NCI-H226 (cell line): ENCODE measurements at places on chromosomes 5 and 9.
A peak's percentile ranks its signal among the peaks of the same experiment; 100 is the strongest.

DNA sequence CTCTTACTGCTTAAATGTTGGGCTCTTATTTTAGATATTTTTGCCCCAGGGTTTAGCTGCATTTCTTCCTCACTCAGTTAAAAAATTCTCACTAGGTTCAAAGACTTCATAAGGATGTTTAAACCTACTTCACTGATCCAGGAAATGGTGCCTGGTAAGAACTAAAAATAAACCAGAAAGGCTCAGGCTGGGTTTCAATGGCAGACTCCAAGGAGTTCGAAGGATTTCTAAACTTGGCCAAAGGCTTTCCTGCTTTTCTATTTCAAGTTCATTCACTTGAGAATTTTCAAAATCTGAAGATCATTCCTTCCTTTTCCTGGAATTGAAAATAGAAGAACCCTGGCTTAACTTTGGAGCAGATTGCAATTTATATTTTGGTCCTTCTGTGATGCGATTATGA, 193.0 kb upstream of the MAP1B start:
- DNase-seq = no peak

DNA sequence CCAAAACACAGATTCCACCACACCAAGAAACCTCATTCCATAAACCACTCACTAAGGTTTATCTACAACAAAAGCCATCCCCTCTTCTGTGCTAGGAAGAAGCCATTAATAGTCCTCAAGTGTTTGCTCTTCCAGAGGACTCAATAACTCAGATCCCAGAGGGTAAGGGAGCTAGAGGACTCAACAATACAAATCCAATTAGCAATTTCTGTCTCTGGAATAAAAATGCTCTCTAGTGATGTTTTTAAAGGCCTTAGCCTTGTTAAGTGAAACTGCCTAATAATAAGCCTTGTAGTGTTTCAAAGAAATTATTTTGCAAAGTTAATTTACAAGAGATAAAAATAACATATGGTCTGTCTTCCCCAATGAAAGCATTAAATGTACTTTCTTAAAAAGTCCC, 942.4 kb downstream of the CDH12 start:
- DNase-seq = no peak

- DNase-seq = no peak
These were observed 97.4 kb downstream of the NR3C1 start for GRCh38 chr5:143306040-143306439.

GRCh38 chr9:95409650-95410426, 92.3 kb upstream of the FANCC start:
- peak; percentile 8 for DNase-seq

- no peak for DNase-seq
These were observed 4.1 kb upstream of the TLE4 start for GRCh38 chr9:79567671-79568098.

GRCh38 chr5:166436872-166437271, 1854.6 kb upstream of the WWC1 start:
- peak; percentile 85 for DNase-seq

- no peak for DNase-seq
These were observed 46.5 kb downstream of the ANKRD31 start for GRCh38 chr5:75190227-75190626.

- no peak for DNase-seq
These were observed 36.1 kb downstream of the MARCHF11 start for GRCh38 chr5:16143361-16144049.

GRCh38 chr5:175878544-175879438, 7.4 kb downstream of the CPLX2 start:
- DNase-seq = no peak

DNA sequence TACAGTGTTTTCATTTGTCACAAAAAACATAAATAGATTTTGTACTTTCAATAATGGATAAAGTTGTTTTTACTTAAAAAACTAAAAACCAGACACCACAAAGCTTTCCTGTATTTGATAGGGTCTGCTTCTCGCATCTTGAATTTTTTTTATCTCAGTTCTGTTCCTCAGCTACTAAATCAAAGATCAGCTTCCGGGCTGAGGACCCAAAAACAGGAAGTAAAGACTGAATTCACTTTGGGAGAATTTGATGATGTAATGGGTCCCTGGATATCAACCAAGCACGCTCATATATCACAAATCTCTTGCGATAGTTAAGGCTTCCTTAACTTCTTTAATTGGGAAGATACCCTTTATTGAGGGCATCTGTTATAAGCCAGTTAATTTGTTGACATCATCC, 24.1 kb downstream of the ITK start:
- DNase-seq = no peak

GRCh38 chr5:2378976-2379375, 372.5 kb downstream of the IRX2 start:
- DNase-seq = no peak

- DNase-seq = no peak
These were observed 28.8 kb upstream of the MELK start for GRCh38 chr9:36543916-36544315.

- DNase-seq = no peak
These were observed 84.9 kb upstream of the MEF2C start for GRCh38 chr5:88967633-88968585.

DNA sequence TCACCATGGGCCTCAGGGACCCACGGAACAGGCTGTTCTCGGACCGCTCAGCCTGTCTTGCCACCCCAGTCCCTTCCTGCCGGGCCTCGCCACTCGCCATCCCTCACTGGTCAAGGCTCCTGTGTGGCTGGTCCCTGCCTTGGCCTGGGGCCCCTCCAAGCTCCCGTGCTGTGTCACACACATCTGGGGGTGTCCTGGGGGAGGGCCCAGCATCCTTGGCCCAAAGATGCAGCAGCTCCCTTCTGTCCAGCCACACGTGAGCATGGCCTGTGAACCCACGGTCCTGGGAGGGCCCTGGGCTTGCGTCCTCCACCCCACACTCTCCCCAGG, 425 bp upstream of the EGFL7 start:
- no peak for DNase-seq

- no peak for DNase-seq
These were observed 164.4 kb downstream of the ZSWIM6 start for GRCh38 chr5:61496446-61496845.

DNA sequence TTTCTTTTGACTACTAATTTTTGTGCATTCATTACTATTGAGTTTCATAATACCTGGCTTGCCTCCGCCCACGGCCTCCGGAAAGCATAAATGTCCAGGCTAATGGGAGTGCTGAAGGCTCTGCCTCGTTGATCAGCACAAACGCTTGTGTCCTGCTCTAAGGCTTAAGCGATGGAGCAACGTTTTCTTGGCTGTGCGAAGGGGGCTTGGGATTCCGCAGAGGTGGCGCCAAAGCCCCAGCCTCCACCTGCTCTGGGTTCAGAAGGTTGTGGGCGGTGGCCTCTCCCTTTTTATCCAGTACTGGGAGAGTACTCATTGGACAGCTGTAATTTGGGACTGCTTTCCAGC, 19.7 kb downstream of the ANXA2R start:
- DNase-seq = no peak

GRCh38 chr5:68548959-68549676, 333.6 kb downstream of the PIK3R1 start:
- peak; percentile 97 for DNase-seq

- no peak for DNase-seq
These were observed 12.8 kb upstream of the ZNF618 start for GRCh38 chr9:113863345-113863744.

DNA sequence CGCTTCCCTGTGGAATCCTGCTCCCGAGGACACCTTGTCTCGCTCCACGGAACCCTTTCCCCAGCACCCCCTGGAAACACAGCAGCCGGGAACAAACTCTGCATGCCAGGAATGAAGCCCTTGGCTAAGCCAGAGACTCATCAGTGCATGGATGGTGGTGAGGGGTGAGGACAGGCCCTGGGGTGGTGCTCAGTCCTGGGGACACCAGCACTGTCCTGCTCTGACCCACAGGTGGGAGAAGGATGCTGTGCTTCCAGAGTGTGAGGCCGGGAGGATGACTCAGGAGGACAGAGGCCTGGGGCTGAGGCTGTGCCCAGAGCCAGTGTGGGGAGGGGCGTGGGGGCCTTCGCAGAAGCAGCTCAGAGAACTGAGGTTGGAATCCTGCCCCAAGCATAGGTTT, 11.2 kb upstream of the EGR1 start:
- no peak for DNase-seq

GRCh38 chr5:14226992-14227391, 83.8 kb downstream of the TRIO start:
- no peak for DNase-seq

DNA sequence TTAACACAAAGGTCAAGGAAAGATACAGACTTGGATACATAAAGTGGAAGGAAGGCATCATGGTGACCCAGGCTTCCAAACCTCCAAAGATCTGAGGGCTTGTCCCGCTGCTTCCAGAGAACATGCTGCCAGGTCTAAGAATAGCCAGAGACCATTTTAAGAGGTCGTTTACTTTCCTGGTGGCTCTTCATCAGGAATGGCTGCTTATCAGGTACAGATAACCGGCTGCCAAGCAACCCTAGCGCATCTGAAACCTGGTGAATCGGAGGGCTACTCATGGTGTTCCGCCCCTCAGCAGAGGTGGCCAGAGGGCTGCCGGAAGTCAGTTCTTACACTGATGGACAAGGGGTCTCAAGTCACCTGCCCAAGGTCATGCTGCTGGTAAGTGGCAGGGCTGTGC, 251.3 kb upstream of the DAP start:
- no peak for DNase-seq

DNA sequence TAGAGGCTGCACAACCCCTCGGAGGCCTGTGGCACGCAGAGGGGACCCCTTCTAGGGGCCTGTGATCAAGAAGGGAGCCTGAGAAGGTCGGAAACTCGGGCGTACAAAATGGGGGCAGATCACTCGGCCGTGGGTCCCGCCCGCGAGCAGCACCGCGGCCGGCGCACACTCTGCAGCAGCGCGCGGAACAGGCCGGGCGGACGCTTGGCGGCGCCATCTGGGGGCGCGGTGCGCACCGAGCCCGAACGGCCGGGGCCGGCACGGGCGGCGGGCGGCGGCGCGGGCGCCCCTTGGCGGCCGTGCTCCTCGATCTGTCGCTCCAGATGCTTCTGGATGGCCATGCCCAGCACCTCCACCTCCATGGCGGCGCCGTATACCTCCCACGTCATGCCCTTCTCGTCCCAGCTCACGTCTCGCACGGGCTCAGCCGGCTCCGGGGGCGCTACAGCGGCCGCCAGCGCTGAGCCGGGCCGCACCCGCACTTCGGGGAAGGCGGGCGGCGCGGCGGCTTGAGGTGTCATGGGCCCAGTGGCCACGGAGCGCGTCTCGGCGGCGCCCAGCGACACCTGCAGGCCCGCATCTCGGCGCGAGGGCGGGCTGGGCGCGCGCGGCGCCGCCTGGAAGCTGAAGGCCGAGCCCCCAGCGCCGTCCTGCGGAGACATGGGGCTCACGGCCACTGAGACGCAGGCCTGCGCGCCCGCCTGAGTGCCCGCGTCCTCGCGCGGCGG, 13.1 kb downstream of the GPRIN1 start:
- DNase-seq = no peak

- no peak for DNase-seq
These were observed 90.8 kb downstream of the TENT4A start for GRCh38 chr5:6803981-6804550.

DNA sequence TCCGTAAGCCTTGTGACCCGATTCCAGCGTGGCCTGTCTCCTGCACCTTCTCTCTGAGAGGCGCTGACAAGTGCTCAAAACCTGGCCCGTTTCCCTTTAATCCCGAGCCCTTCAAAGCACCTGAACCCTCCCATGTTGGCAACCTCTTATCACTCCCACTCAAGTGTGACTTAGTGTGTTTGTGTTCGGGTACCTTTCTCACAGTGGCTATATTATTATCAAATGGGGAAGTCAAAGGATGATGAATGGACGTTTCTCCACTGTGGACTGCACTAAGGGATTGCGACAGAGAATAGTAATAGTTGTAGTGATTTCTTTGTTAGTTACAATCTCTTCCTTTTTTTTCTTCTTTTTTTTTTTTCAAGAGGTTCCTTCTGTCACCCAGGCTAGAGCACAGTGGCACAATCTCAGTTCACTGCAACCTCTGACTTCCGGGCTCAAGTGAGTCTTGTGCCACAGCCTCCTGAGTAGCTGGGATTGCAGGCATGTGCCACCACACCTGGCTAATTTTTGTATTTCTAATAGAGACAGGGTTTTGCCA, 65.4 kb upstream of the TNFSF8 start:
- peak; percentile 13 for DNase-seq

DNA sequence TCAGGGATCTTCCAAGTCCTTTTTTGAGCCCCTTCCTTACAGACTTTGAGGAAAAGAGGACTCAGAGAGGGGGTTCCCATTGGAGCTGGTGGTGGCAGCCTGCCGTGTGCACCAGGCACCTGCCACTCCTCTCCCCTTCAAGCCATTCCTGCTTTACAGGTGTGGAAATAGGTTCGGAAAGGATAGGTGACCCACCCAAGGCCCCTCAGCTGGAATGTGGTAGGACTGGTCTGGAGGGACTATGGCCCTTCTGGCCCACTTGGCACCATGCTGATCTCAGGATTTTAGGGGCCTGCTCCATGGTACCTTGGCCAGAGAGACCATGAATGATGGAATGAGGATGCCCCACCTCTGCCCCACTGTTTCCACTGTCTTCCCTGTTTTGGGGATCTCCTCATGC, 1.4 kb downstream of the GALNT12 start:
- DNase-seq = no peak

DNA sequence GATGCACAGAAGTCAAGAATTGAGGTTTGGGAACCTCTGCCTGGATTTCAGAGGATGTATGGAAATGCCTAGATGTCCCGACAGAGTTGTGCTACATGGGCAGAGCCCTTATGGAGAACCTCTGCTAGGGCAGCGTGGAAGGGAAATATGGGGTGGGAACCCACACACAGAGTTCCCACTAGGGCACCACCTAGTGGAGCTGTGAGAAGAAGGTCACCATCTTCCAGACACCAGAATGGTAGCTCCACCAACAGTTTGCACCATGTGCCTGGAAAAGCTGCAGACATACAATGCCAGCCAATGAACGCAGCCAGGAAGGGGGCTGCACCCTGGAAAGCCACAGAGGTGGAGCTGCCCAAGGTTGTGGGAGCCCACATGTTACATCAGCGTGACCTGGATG, 104.5 kb downstream of the STK32A start:
- DNase-seq = no peak

DNA sequence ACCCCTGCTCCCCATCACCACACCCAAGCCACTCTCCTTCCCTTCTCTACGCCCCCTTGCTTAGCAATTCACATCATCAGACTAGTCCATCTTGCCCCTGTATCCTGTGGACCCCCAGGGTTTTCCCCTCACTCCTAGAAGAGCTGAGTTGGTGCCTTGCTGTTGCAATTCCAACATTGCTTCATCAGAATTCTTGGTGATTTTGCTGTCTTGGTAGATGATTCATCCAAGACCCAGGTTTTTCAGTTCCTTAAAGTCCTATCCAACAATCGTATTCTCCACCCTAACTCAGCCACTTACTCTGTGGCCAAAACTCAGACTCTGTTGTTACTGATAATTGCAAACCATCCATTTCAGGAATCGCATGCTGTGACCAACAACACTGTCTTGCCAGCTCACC, 21.4 kb upstream of the CCNJL start:
- DNase-seq = peak; percentile 55
